Activated naive CD8-positive, alpha-beta T cell treated with anti-CD3 and anti-CD28 coated beads, Interleukin-2, amount 50 U/mL, for 24 hours (primary cell): ENCODE measurements at places on chromosomes 4 and X.

GRCh38 chrX:107713203-107713542, 62.4 kb downstream of the TSC22D3 start:
- peaks cover 9% of the 10 kb centered on the region for H3K36me3 ChIP-seq
- H3K4me3 ChIP-seq: no peak overlapping the region
- peaks cover 71% of the 10 kb centered on the region for H3K4me1 ChIP-seq
- DNase-seq: no peak
- H3K27ac ChIP-seq: no peak overlapping the region
- H3K27me3 ChIP-seq: no peaks in the 10 kb centered on the region

- H3K4me3 ChIP-seq: no peak overlapping the region
- H3K36me3 ChIP-seq: no peaks in the 10 kb centered on the region
- no peaks in the 10 kb centered on the region for H3K27me3 ChIP-seq
- no peak for DNase-seq
- no peaks in the 10 kb centered on the region for H3K4me1 ChIP-seq
Observed at GRCh38 chr4:130808492-130808891, 1712.5 kb downstream of the C4orf33 start.

GRCh38 chr4:108596344-108596743, 24.0 kb upstream of the RPL34 start:
- no peak overlapping the region for H3K4me3 ChIP-seq
- peaks cover 6% of the 10 kb centered on the region for H3K4me1 ChIP-seq
- H3K27me3 ChIP-seq: no peaks in the 10 kb centered on the region
- H3K36me3 ChIP-seq: peaks cover 17% of the 10 kb centered on the region
- DNase-seq: no peak
- H3K27ac ChIP-seq: no peak overlapping the region

- no peak for DNase-seq
- no peak overlapping the region for H3K4me3 ChIP-seq
- peaks cover 25% of the 10 kb centered on the region for H3K36me3 ChIP-seq
- H3K4me1 ChIP-seq: peaks cover 2% of the 10 kb centered on the region
Observed at GRCh38 chrX:118631586-118631985, 95.8 kb upstream of the IL13RA1 start.

- no peaks in the 10 kb centered on the region for H3K27me3 ChIP-seq
- H3K27ac ChIP-seq: no peak overlapping the region
- no peak overlapping the region for H3K4me3 ChIP-seq
- no peak for DNase-seq
Observed at GRCh38 chr4:189081826-189082225, 858.8 kb upstream of the FRG1 start.

DNA sequence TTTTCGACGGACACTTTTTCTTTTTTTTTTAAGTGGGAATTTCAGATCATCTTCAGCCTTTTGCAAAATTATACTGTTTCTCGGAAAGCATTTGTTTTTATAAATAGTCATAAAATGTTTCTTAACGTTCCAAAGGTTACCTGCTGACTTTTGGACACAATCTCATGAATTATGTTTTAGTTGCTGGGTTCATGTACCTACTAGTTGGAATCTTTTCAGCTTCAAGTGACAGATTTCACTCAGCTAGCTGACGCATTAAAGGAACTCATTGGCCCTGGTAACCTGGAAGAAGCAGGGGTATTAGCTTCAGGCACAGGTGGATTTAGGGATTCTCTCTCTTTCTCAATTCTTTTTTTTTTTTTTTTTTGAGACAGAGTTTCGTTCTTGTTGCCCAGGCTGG, 66.5 kb downstream of the TMEM131L start:
- peaks cover 21% of the 10 kb centered on the region for H3K36me3 ChIP-seq
- H3K4me1 ChIP-seq: peaks cover 96% of the 10 kb centered on the region
- H3K4me3 ChIP-seq: no peak overlapping the region
- no peak for DNase-seq
- H3K27me3 ChIP-seq: no peaks in the 10 kb centered on the region

DNA sequence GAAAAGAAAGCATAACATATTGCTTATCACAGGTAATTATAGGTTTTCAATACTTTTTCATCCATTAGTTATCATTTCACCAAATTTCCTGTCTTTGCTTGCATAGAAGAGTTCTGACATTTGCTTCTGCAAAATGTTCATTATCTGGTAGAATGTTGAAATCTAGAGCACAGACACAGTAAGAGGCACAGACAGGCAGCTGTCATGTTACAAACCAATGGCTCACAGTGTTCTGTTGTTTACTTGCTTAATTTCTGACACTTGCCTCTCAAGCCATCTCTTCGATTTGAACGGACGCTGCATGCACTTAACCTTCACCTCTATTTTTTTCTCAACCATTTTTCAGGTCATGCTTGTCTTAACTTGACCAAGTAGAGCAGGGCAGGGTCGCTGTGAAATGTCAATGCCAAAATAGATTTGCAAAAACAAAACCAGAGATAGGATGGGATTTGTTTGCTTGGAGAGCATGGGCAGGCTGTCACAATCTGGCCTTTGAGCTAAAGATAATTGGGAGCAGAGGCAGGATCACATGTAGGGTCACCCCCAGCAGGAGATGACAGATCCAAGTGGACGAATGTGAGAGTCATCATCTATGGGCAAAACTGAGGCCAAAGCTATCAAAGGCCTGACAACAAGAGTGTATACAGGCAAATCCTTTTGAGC, 292.3 kb downstream of the SMARCA1 start:
- H3K4me1 ChIP-seq: no peaks in the 10 kb centered on the region
- DNase-seq: no peak
- no peak overlapping the region for H3K4me3 ChIP-seq

- no peaks in the 10 kb centered on the region for H3K36me3 ChIP-seq
- no peak overlapping the region for H3K4me3 ChIP-seq
- no peak for DNase-seq
- no peak overlapping the region for H3K27ac ChIP-seq
- no peaks in the 10 kb centered on the region for H3K27me3 ChIP-seq
- H3K4me1 ChIP-seq: peaks cover 1% of the 10 kb centered on the region
Observed at GRCh38 chrX:134364711-134365110, 95.3 kb upstream of the HPRT1 start.

DNA sequence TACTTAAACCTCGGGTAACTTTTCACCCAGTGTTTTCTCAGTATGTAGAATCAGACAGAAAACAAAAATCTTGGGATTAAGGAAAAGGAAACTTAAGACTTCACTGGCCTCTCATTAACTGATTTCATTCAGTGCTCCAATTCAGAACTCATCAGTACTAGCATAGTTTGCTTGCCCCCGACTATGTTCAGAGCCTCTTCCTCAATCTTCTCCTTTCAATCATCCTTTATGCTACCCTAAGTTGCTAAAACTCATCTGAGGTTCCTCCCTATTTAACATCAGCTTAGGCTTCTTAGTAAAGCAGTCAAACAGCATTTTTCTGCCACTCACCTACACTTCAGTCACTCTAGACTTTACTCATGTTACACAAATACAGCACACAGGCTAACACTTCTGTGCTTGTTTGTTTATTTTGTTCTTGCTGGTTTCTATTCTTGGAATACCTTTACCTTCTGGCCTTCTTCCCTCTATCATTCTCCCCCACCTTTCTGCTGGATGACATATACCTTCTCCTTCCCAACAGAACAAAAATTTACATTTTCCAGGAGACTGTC, 163.0 kb upstream of the TLL1 start:
- DNase-seq: no peak
- no peaks in the 10 kb centered on the region for H3K27me3 ChIP-seq
- no peaks in the 10 kb centered on the region for H3K4me1 ChIP-seq
- H3K27ac ChIP-seq: no peak overlapping the region
- H3K4me3 ChIP-seq: no peak overlapping the region

DNA sequence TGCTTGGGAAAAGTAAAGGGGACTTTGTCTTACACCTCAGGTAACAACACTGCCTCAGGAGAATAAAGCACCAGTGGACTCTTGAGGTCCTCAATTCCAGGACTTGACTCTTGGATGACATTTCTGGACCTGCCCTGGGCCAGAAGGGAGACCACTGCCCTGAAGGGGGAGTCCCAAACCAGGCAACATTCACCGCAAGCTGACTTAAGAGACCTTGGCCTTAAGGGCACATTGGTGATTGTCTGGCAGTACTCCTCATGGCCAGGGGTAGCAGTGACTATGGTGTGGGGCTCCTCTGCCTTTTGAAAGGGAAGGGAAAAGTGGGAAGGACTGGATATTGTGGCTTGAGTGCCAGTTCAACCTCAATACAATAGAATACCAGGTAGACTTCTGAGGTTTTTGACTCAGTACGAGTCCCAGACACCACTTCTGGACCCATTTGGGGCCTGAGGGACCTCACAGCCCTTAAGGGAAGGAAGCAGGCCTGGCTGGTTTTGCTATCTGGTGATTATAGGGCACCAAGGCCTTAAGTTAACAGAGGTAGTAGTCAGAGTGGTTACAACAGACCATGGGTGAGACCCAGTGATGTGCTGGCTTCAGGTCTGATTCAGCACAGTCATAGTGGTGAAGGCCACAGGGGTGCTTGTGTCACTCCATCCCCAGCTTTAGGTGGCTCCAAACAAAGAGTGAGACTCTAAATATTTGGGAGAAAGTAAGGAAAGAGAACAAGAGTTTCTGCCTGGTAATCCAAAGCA, 121.2 kb upstream of the TET2 start:
- no peak for DNase-seq
- no peaks in the 10 kb centered on the region for H3K27me3 ChIP-seq
- H3K4me1 ChIP-seq: no peaks in the 10 kb centered on the region
- no peaks in the 10 kb centered on the region for H3K36me3 ChIP-seq
- H3K4me3 ChIP-seq: no peak overlapping the region

DNA sequence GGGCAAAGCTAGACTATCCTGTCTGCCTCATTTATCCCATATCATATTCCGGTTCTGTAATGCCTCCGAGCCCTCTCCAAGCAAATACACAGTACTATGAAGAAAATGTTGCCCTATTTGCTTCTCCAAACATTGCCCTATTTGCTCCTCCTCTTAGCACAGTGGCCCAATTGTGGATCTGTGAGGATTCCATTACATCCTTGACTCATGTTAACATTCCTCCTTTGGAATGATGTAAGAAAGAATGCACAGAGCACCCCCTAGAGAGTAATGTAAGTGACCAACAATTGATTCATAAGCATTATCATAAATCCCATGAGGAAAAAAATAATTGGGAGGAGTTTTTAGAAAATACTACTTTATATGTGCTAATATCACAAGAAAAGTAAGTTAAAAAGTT, 11.3 kb upstream of the BTC start:
- no peaks in the 10 kb centered on the region for H3K36me3 ChIP-seq
- H3K4me3 ChIP-seq: no peak overlapping the region
- no peaks in the 10 kb centered on the region for H3K4me1 ChIP-seq
- no peak overlapping the region for H3K27ac ChIP-seq
- no peak for DNase-seq

DNA sequence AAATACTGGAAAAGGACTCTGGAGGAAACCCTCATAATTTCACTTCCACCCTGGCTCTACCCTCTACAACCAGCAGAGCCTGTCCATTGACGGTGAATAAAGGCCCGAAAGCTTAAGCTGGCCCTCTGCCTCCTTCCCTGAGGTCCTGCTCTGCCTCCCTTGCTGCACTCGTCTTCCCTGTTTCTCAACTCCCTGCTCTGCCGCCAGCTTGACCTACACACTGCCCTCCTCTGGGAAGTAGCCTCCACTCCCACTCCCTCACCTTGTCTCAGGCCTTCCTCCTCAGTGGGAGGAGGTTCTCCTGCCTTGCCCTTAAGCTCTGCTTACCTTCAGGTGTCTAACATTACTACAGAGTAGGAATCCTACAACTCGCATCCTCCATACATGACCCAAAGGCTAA, 608.6 kb upstream of the NR3C2 start:
- no peaks in the 10 kb centered on the region for H3K4me1 ChIP-seq
- H3K4me3 ChIP-seq: no peak overlapping the region
- H3K36me3 ChIP-seq: no peaks in the 10 kb centered on the region
- no peak overlapping the region for H3K27ac ChIP-seq
- H3K27me3 ChIP-seq: no peaks in the 10 kb centered on the region

DNA sequence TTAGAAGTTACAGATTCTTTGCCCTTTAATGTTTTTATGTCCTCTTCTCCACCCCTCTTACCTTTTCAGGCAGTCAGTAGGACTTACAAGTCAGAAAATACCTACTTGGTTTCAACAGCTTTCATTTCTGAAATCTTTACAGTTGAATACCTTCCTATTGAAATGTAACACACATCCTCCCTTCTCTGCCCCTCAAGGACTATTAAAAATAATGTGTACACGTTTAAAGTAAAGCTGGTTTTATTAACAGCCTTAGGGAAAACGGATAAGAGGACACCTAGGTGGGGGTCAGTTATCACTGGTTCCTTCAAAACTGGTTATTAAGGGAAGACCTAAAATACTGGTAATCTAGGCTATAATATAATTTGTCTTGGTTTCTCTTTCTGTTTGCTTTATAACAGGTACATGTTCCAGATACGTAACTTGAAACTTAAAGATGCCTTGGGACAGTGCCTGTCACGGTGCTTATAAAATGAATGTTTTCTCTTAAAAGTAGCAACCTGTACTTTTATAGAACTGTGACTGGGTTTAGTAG, 1.8 kb downstream of the CCSER1 start:
- H3K4me3 ChIP-seq: peak overlapping the region; percentile 71
- DNase-seq: no peak
- no peaks in the 10 kb centered on the region for H3K36me3 ChIP-seq
- peaks cover 31% of the 10 kb centered on the region for H3K27me3 ChIP-seq
- peak overlapping the region; percentile 47 for H3K27ac ChIP-seq

- no peaks in the 10 kb centered on the region for H3K4me1 ChIP-seq
- no peaks in the 10 kb centered on the region for H3K36me3 ChIP-seq
- DNase-seq: no peak
- no peak overlapping the region for H3K27ac ChIP-seq
- H3K4me3 ChIP-seq: no peak overlapping the region
Observed at GRCh38 chr4:172978848-172979247, 189.8 kb upstream of the GALNT7 start.

DNA sequence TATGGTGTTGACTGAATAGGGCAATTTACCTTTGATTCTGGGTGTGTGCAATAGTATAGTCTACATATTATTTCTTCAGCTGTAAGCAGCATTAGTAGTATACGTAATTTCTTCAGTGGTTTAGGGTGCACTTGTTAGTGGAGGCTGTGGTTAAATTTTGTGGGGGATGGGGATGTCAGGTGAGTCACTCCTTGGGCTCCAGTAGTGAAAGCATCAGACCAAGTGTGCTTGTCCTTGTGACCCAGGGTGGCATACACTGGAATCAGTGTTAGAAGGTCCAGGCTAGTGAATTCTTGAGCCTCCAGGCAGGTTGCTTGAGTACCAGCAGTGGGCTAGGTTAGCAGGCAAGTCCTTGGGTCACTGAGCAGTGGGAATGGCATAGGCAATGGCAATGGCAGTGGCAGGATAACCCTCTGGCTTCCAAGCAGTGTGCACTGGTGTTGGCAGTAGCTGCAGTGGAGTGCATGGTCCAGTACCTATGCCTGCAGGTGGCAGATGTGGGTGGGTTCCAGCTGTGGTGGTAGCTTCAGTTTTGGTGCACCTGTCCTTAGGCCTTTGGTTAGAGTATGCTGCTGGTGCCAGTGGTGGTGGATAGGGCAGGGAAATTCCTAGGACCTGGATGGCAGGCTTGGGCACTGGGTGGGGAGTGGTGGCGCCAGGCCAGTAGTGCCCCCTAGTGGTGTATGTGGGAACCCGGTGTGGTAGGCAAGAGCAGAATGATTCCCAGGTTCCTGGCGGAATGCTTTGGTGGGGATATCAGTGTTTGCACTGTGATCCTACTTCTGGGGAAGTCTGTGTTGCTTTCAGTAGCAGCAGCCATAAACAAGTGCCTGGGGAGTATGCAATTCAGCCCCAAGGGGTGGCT, 531.0 kb downstream of the SMARCA1 start:
- DNase-seq: no peak
- no peaks in the 10 kb centered on the region for H3K4me1 ChIP-seq
- H3K27me3 ChIP-seq: no peaks in the 10 kb centered on the region
